ENCODE measurements at places on chromosomes 5 and 9.

DNA sequence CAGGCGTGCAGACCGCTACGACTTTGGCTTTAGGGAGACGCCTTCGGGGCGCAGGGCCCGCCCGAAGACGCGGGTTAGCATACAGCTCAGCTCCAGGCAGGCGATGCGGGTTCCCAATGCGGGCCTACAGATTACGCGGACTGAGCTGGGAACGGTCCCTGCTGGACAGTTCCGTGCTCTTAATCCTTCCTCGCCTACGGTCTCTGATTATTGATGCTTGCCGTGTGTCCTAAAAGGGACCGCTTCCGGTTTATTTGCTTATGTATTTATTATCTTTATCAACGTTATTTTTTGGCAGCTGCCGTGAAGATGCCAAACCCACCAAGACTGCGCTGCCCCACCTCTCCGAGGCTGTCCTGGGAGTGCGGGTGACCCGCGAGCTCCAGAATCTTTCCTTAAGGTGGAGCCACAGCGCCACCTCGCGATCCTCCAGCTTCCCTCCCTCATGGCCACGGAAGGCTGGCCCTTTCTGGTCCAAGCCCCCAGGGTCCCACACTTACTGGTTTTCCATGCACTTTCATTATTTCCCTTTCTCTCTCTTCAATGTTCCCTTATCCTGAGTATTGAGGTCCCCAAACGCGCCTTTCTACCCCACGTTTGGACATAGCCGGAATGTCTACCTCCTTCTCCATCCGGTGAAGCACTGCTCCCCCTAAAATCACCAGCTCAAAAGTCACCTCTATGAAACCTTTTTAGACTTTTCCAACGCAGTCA, 7.0 kb upstream of the EBF1 start:
- peak; percentile 43 for DNase-seq

- no peak for DNase-seq
Observed at GRCh38 chr5:91132550-91132949, 250.6 kb downstream of the ARRDC3 start.

DNA sequence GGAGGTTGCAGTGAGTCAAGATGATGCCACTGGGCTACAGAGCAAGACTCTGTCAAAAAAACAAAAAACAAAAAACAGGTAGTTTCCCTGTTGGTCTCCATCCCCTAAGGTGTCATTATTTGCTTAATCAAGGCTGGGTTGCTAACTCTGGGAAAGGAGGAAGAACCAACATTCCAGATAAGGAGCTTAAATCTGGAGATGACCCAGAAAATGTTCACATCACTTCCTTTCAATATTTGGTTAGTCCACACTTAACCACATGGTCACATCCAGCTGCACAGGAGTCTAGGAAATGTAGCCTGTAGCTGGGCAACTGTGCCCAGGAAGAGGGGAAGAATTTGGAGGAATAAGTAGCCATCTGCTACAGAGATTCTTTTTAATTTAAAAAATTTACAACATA, 25.9 kb upstream of the MEGF9 start:
- DNase-seq: no peak

- DNase-seq: no peak
Observed at GRCh38 chr5:17216974-17217492, 398 bp upstream of the BASP1 start.

GRCh38 chr9:110788871-110789270, 120.3 kb downstream of the MUSK start:
- DNase-seq: no peak

- no peak for DNase-seq
Observed at GRCh38 chr5:91188755-91189154, 194.4 kb downstream of the ARRDC3 start.

DNA sequence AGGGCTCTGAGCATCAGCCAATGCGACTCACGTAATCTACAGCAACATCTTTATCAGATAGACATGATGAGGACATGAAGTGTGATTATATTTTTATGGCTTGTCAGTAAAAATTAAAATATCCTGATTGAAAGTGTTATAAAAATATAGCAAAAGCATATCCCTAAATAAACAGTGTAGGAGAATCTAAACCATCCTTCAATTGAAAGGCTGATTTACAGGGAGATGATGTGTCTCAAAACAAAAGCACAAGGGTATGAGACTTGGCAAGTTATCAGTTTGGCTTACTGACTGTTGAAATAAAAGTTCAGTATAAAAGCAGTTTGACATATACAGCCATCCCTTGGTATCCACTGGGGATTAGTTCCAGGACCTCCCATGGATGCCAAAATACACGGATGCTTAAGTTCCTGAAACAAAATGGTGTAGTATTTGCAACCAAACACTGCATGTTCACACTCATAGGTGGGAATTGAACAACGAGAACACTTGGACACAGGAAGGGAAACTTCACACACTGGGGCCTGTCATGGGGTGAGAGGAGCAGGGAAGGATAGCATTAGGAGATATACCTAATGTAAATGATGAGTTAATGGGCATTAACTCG, 149.9 kb upstream of the MAP1B start:
- DNase-seq: no peak

- no peak for DNase-seq
Observed at GRCh38 chr5:57032151-57032551, 80.2 kb upstream of the MIER3 start.

- DNase-seq: no peak
Observed at GRCh38 chr5:155872629-155873220, 454.2 kb upstream of the SGCD start.

GRCh38 chr9:15069106-15069505, 158.9 kb upstream of the FREM1 start:
- no peak for DNase-seq

GRCh38 chr5:16723821-16724220, 107.0 kb upstream of the RETREG1 start:
- DNase-seq: no peak

- DNase-seq: no peak
Observed at GRCh38 chr9:133959171-133959570, 33.0 kb downstream of the VAV2 start.

DNA sequence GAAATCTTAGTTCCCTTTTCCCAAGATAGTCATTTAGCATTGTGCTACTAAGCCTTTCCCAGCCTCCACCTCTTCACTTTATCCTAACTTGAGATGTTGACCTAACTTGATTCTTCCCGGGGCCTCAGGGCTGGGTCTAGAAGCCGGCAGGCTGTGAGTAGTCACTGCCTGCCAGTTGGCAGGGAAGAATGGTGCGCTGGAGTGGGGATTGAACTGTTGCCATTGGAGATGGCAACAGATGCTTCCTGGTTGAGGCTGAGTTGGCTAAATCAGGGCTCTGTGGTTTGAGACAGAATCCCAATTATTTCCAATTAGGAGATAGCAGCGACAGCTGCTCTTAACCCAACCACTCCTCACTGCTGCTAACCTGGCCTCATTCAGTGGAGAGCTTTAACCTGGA, 343.1 kb downstream of the BRINP1 start:
- DNase-seq: no peak

- no peak for DNase-seq
Observed at GRCh38 chr9:117612317-117612716, 91.9 kb upstream of the TLR4 start.

DNA sequence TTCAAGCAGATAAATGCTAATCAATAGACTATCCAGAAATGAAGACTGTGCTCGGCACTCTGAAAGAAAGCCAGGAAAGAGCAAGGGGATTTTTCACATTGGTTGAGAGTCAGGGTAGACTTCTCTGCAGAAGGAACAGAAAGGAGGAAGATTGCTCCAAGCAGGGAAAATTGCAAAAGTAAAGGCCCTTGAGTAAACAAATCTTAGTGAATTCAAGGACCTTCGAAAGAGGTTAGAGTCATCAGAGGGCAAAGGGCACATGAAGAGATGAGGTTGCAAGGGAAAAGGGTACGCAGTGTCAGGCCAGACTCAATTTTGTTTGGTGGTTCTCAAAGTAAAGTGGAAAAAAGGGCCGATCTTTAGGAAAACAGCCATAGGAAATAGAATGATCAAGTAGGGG, 157.6 kb upstream of the RAI14 start:
- DNase-seq: no peak

GRCh38 chr5:157817387-157817702, 41.6 kb downstream of the CLINT1 start:
- no peak for DNase-seq

- no peak for DNase-seq
Observed at GRCh38 chr9:12923468-12924009, 148.7 kb downstream of the LURAP1L start.

- no peak for DNase-seq
Observed at GRCh38 chr5:60856066-60856465, 12.0 kb upstream of the ELOVL7 start.

GRCh38 chr5:154858972-154859871, 795 bp downstream of the CNOT8 start:
- no peak for DNase-seq

DNA sequence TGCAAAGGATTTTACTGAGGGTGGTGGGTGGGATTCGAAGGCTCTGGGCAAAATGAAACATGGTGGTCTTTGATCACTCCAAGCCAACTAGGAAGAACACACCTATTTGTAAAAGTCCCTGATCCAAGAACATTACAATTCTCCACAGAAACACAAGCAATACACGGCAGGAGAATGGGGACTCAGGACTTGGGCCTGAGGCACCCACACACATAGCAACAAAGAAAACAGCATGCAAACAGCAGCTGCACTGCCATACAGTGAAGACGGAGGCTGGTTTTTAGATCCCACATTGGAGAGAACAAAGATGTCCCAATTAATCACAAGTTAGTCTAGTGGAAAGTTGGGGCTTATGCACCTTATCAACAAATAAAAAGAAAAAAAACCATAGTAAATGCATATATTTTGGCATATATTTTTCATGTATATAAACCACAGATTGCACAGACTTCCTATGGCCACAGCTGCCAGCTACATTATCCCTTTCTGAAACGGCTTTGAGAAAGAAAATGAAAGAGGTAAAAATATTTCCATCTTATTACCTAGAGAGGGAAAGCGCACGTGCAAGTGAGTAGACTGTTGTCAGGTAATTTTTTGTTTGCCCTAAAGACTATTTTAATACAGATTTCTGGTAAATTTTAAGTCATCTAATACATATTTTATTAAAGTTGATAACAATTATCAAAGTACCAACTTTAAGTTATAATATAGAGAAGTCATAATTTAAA, 410.9 kb downstream of the BNC2 start:
- no peak for DNase-seq

DNA sequence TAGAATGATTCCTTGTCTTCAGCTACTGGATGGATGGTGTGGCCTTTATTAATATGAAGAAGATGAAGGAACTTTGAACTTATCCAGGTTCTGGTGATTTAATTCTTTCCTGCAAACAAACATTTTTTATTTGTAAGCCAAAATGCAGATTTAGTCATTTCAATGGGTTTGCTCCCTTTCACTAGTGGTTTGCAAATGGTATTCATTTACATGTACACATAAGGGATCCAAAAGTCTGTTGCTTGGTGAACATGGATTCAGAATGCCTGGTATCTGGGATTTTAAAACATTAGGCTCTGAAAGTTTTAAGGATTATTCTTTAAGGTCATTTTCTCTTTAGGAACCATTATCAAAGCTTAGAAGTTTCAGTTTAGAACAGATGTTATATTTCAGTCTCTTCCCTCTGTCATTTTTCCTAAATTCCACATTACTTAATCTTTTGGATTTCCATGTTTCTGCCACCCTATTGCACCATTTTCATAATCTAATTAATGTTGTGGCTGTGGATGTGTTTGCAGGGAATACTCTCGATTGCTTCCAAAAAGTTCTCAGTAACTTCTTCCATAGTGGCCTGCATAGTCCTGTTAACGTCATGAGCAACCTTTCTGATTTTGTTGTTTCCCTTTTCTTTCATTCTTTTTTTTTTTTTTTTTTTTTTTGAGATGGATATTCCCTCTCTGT, 10.1 kb downstream of the TTC1 start:
- no peak for DNase-seq

GRCh38 chr9:128528445-128529160, 23.8 kb upstream of the SPTAN1 start:
- no peak for DNase-seq

- no peak for DNase-seq
Observed at GRCh38 chr5:55319491-55319890, 11.7 kb downstream of the MTREX start.

GRCh38 chr9:70257502-70257901, 1.3 kb upstream of the SMC5 start:
- no peak for DNase-seq

GRCh38 chr5:30690931-30691330, 502.6 kb upstream of the CDH6 start:
- DNase-seq: no peak

DNA sequence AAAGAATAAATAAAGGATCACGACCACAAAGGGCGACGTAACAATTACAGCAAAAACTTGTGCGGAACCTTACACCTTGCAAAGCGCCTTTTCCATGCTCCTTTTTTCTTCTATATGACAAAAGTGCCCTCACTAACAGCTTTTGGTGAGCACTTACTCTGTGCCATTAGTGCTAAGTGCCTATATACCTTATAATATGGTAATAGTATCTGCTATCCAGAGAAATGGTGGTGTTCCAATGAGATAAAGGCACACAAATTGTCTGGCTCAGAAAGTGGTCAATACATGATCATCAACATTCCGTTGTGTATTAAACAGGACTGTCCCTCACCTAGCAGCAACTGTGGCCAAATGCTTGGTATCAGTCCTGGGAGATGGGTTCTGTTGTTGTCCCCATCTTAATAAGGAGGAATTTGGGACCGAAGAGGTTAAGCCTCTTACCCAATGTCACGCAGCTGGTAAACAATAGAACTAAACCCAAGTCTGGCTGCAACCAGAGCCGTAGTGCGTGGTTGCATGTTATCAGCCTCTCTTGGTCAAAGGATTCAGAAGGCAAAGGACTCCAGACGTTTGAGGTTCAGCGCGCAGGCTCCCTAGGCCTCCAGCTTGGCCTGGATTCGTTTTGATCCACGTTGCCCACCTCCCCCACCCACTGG, 564 bp upstream of the TOR2A start:
- DNase-seq: no peak

GRCh38 chr5:5419291-5420210, 2.9 kb upstream of the ICE1 start:
- DNase-seq: no peak

GRCh38 chr5:8561854-8562253, 692.9 kb downstream of the MTRR start:
- DNase-seq: no peak

DNA sequence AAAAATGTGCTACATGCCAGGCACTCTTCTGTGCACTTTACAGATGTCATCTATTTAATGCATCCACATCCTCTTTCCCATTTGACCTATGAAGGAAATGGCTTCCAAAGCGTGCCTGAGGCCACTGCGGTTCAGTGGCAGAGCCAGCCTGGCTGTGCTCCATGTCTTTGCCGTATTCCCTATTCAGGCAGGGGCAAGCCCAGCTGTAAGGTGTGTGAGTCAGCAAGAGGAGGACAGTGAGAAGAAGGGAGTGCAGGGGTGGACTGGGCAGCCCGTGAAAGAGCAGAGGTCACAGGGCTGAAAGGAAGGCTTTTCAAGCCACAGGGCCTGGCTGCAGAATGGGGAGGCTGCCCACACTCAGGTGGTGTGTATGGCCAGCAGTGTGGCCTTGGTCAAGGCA, 91.7 kb downstream of the HRH2 start:
- no peak for DNase-seq

GRCh38 chr9:135290566-135290965, 189.0 kb upstream of the PPP1R26 start:
- no peak for DNase-seq

All from stimulated activated CD8-positive, alpha-beta memory T cell treated with anti-CD3 and anti-CD28 coated beads, Interleukin-12 subunit alpha, Interleukin-12 subunit beta, amount 100 ng/mL, for 4 hours (primary cell).